ENCODE measurements at places on chromosomes 6 and 20.

GRCh38 chr20:46757754-46758678 lies 48.6 kb downstream of the SLC2A10 start:
- peak; percentile 49 for DNase-seq

GRCh38 chr20:46365487-46366220 lies 40.8 kb downstream of the ELMO2 start:
- no peak for DNase-seq

DNA sequence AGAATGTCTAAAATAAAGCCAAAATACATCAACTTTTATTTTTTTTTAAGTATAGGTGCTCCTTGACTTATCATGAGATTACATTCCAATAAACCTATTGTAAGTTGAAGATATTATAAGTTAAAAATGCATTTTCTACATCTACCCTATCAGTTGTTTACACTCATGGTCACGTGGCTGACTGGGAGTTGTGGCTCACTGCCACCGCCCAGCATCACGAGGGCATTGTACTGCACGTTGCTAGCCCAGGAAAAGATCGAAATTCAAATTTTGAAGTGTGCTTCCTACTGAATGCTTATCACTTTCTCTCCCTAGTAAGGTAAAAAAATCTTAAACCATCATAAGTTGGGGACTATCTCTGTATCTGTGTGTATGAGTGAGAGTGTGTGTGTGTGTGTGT lies 126.6 kb upstream of the RIN2 start:
- DNase-seq = no peak

GRCh38 chr20:58518387-58518786 lies 3.2 kb upstream of the APCDD1L start:
- DNase-seq = no peak

DNA sequence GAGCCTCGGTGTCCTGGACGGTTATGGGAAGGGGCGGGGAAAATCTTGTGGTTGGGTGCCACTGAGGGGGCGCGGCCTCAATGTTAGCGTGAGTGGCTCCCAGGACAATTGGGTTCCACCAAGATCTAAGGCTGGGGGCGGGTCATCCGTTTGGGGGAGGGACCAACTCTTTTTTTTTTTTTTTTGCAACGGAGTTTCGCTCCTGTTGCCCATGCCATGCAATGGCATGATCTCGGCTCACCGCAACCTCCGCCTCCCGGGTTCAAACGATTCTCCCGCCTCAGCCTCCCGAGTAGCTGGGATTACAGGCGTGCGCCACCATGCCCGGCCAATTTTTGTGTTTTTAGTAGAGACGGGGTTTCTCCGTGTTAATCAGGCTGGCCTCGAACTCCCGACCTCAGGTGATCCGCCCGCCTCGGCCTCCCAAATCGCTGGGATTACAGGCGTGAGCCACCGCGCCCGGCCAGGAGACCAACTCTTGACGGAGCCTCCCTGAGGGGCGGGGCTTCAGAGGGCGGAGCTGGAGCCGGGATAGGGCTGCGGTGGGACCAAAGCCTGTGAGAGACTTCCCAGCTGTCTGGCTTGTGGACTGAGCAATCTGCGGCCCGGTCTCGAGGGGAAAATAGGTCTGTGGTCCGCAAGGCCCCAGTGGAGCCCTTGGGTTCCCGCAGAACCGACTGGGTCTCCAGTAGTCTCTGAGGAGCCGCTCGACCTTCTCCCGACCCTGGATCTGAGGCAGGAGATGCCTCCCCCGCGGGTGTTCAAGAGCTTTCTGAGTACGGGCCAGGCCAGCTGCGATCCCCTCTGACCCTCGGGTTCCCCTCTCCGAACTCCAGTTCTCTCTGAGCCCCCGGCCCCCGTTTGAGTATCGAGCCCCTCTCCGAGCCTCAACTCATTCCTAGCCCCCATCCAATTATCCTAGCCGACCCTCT lies 1.1 kb downstream of the SPAG4 start:
- peak; percentile 98 for DNase-seq

DNA sequence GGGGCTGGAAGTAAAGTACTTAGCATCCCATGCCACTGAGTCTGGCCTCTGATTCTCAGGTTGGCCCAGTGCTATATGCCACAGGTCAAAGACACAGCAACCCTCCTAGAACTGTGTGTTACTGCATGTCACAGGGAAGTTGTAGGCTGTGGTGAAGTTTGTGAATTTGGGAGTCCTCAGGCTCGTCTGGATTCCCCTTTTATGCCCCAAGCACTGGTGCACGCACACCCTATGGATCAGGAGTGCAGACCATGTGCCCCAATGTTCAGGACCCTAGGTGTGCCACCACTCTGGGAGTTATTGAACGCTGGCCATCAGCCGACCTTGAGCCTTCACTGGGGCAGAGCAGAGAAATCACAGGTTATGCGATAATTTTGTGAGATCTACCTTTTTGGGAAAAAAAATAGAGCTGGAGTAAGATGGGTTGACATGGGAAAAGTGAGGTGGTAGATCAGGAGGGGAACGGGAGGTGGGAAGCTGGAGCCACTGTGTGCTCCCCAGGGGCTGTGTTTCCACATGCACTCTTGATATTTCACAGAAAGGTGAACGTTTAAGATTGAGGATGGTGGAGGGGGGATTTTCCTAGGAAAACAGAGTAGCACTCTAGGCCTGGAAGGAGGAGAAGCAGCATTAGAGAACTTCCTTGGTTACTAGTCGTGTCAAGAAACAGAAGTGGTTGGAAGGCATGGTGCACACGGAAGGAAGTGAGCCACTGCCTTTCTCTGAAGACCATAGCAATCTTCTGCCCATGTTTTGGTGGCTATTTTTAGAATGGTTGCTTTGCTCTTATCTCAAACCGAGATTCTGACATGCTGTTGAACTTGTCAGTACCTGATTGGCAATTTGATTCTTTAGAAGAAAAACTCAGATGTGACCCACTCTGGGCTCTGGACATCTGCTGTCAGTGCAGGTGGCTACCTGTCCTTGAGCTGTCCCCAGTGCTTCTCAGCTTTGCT lies 44.1 kb downstream of the DUSP22 start:
- no peak for DNase-seq
